ENCODE measurements at places on chromosomes 1 and 21. TPM values are rescaled to one million over a fixed set of nuclear protein-coding genes. Genes with fewer than 3 reads are reported as not detected.

The AUNIP gene
- 1.8 TPM for total RNA-seq

The PPIAL4G gene
- total RNA-seq: not detected

The NPHS2 gene
- total RNA-seq: not detected

The RIIAD1 gene
- total RNA-seq: not detected

The LRRC71 gene
- not detected for total RNA-seq

The UCK2 gene
- 123 TPM for total RNA-seq

The OR2M3 gene
- under 0.01 TPM for total RNA-seq

The EXO1 gene
- total RNA-seq: 1.7 TPM

The GRIK3 gene
- total RNA-seq: not detected

Measured in hair follicle dermal papilla cell (primary cell).